NCI-H1048 (cell line): ENCODE measurements at places on chromosomes 1 and 21.

- no peak for DNase-seq
Observed at GRCh38 chr1:89356658-89357400, 7.0 kb upstream of the GBP6 start.

- no peak for DNase-seq
Observed at GRCh38 chr21:22399681-22400514, 1401.7 kb downstream of the NCAM2 start.

GRCh38 chr1:182890927-182891610 is 51.9 kb downstream of the DHX9 start:
- DNase-seq: no peak

- DNase-seq: no peak
Observed at GRCh38 chr1:205947024-205947423, 3.8 kb upstream of the SLC26A9 start.

- no peak for DNase-seq
Observed at GRCh38 chr1:211630236-211631081, 45.0 kb downstream of the NEK2 start.

- no peak for DNase-seq
Observed at GRCh38 chr1:30995990-30996612, 69.4 kb downstream of the PUM1 start.

DNA sequence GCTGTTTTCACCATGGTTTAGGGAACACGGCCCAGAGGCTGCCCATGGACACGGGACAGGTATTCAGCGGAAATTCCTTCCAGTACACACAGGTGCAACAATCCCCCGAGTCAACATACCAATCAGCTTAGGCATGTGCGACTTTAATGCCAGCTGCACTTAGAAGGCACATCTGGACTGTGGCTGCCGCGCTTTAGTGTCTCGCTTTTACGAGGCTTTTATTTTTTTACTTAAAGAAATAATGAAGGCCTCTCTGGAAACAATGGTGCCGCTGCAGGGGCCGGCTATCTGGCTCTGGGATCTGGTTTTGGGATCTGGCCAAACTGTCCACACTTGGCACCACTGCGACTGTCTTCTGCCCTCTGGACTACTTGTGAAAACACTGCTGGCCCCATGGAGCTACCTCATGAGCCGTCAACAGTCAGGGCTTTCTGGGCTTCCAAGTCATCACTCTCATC is 55.5 kb downstream of the SLC66A1 start:
- DNase-seq: no peak

GRCh38 chr1:11563560-11564069 is 84.7 kb downstream of the DISP3 start:
- no peak for DNase-seq

- DNase-seq: no peak
Observed at GRCh38 chr1:229579059-229579673, 20.7 kb upstream of the ABCB10 start.

DNA sequence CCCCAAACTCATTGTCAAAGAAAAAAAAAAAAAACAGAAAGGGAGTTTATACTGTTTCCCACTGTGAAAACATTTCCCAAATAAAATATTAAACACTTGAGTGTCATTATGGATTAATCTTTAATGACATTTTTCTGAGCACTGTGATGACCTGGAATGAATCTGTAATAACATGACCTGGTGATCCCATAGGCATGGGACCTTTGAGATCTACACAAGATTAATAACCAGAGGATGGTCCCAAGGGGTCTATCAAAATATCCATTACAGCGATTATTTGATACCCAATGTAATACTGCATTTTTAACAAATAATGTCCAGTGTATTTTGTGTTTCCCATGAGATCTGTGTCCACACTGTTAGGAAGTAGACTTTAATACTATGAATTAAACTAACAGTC is 32.4 kb upstream of the NCAM2 start:
- DNase-seq: no peak

DNA sequence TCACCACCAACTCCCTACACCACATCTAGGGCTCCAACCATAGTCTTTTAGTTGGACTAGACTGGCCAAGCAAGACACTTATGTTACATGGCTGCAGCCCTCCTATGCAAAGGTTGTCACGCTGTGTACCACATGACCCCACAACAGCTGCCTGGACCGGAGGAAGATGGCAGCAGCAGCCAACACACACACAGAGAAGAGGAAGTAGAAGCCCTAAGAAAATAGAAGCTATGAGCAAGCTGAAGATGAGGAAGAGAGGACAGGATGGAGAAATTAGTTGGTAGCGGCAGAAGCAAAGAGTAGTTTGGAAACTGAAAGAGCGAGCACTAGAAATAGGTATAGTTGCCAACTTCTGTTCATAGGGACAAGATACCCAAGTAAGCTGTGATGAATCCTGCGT is 60.8 kb upstream of the RALGPS2 start:
- no peak for DNase-seq

DNA sequence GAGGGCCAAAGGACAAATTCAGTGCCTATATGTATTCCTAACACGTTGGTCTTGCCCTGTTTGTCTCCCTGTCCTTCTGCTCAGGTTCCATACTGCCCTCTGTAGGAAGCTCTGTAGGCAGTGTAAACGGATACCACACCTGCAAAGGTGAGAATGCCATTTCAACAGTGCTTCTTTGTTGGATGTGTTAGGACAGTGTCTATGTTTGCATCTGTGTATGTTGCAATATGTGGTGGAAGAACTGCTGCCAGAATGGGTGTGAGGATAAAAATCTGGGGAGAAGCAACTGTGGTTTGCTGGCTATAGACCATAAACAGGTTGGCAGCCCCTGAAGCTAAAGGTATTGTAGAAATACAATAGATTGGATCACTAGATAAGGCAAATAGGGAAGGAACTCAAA is 113.1 kb upstream of the BMP8A start:
- DNase-seq: no peak

DNA sequence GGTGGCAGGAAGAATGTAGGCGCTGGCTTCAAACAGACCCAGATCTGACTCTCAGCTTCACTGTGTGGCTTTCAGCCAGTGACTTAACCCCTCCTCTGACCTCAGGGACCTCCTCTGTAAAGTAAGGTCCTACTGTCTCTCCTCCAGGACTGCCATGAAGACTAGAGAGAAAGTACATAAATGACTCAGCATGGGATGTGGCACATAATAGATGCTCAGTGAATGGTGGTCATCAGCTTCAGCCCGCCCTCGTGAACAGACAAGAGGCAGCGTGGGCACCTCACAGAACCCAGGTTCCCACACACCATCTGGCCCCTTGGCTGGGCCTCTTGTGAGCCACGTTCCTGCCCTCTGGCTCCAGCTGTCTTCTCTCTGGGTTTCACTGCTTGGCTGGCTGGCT is 126.0 kb downstream of the SYF2 start:
- no peak for DNase-seq

GRCh38 chr1:66685670-66686069 is 66.6 kb upstream of the DYNLT5 start:
- DNase-seq: no peak

DNA sequence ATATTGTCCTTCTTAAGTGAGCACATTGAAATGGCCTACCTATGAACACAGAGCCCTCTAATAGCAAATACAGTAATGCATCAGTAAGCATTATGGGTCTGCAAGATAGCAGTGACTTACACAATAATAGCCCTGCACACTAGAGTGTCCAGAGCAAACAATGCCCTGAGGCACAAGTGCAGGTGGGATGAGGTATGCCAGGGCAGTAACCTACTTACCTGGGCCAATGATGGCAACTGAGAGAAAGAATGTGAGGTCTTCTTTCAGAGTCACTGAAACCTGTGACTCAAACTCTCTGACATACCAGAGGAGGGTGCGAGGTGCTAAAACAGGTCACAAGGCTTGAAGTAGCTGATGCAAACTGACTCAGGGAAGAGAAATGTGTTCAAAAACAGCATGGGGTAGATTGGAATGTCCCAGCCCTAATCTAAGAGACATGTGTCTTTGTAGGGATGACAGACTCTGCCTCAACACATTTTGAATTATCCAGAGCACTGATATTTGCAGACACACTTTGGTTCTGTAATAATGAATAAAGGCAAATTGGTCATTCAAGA is 168.5 kb upstream of the RUNX1 start:
- no peak for DNase-seq

GRCh38 chr1:101344745-101345144 is 107.9 kb downstream of the S1PR1 start:
- no peak for DNase-seq

GRCh38 chr1:223691121-223691520 is 21.2 kb upstream of the CAPN2 start:
- DNase-seq: no peak

DNA sequence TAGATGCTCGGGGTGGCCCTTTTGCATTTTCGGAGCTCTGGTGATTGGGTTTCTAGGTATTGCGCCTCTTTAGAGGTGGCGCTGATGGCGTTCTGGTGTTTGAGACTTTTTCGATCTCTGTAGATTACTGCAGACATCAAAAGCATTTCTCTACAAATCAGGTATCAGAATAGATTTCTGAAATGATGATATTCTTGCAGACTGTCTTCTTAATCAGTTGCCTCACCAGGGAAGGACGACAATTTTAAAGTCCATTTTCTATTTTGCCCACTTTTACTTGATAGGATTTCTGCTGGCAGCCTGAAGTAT is 65.2 kb upstream of the VAMP3 start:
- DNase-seq: no peak

DNA sequence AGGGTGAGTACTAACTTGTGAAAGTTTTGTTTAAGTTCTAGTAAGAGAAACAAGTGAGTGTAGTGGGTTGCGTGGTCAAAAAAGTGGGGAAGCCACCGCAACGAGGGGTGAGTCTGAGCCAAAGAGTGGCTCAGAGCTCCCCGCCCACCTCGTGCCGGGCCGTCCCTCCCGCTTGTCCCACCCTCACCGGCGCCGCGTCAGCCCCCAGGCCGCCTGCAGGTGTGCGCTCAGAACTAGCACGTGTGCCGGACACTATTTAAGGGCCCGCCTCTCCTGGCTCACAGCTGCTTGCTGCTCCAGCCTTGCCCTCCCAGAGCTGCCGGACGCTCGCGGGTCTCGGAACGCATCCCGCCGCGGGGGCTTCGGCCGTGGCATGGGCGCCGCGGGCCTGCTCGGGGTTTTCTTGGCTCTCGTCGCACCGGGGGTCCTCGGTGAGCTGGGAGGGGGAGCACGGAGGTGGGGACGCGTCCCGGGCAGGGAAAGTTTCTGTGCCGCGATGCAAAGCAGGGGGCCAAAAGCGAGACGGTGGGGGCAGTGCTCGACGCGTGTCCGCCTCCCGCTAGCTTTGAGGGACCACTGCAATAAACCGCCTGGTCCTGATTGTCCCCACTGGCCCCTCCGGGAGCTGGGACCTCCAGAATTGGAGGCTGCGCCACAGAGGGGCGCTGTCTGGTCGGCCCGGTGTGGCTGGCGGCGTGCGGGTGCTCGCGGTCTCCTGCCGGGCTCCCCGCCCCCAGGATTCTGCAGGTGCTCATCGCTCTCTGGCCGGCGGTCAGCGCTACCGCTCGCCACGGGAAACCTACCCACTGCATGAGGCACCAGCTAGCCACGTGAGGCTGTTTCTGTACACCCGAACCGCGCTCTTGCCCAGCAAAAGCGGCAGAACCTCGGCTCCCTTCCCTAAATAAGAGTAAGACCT is at the start of gene CR2:
TSS of gene CR2 (plus strand) at position 283 of the 919 bp plus-strand sequence. CDS start at position 374, 91 bp downstream.
- DNase-seq: peak; percentile 39

- no peak for DNase-seq
Observed at GRCh38 chr1:202047977-202048376, 37.6 kb downstream of the ELF3 start.

DNA sequence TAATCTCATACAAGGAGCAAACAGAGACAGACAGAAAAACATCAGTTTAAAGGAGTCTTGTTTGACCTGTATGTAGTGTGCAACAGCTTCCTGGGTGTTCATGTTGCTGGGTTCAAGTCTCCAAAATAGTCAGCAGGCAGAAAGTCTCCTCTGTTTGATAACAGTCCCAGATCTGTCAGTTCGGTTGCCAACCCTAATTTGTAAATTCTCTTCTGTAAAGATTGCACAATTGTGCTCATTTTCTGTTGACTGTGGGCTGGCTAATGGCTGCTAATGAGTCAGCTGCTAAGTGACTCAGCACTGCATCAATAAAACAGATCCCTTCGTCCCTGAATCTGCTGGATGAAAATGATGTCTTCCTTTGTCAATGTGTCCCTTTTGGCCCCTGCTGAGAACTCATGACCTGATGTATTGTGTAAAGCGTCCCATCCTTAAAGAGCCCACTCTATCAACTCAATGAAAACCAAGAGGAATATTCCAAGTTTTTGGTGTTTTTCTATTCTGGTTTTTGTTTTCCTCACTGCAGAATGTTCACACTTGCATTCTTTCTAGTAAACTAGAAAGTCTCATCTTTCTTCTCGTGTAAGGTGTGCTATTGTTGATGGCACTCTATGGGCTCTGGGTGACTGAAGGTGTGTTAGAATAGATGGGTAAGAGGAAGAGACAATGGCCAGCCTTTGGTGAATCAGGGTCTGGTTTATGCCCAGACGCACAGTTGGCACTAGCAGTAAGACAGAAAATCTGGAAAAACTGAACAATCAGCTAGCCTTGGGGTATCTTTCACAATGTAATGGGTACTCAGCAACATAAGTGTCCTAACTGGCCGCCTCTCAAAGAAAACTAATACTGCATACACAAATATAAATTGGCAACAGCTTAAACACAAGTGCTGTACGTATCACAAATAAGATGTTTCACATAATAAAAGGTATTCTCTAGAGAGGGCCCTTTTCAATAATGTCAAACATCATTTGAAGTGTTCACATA is 75.1 kb upstream of the SIPA1L2 start:
- no peak for DNase-seq
